ENCODE measurements at places on chromosomes 3 and 15.

- DNase-seq, result no peak
Measured at GRCh38 chr3:106208967-106209366, 340.2 kb upstream of the CBLB start.

GRCh38 chr3:64095802-64096201 lies 72.5 kb upstream of the PSMD6 start:
- DNase-seq, result no peak

GRCh38 chr3:54222316-54222715 lies 100.0 kb downstream of the CACNA2D3 start:
- no peak for DNase-seq

DNA sequence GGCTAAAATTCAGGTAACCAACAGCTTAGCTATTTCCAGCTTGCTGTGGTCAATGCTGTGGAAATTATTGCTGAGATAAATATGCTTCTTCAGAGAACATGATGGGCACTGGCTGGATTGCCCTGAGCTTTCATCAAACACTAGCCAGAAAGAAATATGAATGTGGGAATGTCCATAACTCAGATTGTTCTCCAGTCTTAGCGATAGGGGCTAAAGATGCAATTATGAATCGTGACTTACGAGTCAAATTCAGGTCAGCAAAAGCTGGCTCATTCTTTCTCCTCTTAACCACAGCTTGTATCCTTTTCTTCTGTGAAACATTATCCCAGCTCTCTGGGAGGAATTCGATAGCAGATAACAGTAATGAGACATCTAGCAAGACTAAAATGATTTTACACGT lies 307.6 kb downstream of the RYR3 start:
- DNase-seq, result no peak

Data from Calu3 (cell line).